Islet precursor cell (in vitro differentiated cells): ENCODE measurements at places on chromosomes 3 and 15.

GRCh38 chr3:165254812-165255211, 58.6 kb upstream of the SLITRK3 start:
- no peak for DNase-seq

GRCh38 chr3:18054625-18055024, 312.2 kb upstream of the TBC1D5 start:
- no peak for DNase-seq

GRCh38 chr3:45690336-45691035, 1.3 kb downstream of the SACM1L start:
- DNase-seq, result no peak

DNA sequence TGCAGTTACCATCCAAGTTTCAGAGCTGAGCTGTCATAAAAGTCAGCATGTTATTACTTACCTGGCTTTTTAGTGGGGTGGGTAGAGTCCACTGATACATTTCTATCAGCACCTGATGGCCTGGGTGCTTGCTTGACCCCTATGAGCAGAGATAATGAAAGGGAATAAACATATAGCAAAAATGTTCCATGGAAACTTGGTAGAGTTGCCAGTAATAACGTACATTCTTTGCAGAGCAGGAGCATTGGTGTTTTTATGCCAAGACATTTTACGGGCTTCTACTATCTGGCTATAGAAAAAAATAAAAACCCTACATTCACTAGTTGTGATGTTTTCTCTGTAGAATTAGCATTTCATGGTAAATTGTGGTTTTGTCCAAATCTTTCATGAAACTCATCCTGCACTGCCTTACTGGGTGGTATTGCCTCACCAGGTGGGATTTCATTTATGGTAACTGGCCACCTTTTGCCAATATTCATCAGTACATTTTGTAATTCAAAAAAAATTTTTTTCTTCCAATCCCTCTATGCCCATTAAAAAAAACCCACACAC, 70.9 kb downstream of the TFG start:
- DNase-seq, result no peak
